Activated naive CD4-positive, alpha-beta T cell treated with Interleukin-2 at 50 U/mL for 16 hours (primary cell): ENCODE measurements at places on chromosomes 4 and X.

DNA sequence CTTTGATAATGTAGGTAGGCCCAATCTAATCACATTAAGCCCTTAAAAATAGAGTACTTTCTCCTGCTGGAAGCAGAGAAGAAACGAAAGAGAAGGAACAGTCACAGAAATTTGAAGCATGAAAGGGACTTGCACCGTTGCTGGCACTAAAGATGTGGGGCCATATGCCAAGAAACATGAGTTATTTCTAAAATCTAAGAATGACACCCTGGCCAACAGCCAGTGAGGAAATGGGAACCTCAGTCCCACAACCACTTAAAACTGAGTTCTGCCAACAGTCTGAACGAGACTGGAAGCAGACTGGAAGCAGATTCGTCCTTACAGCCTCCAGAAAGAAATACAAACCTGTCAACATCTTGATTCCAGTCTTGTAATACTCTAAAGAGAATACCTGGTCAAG lies 70.1 kb downstream of the CENPC start:
- DNase-seq: no peak

- no peak for DNase-seq
Measured at GRCh38 chrX:115360220-115360781, 70.8 kb downstream of the LUZP4 start.

GRCh38 chrX:118780911-118781310 lies 42.7 kb upstream of the ZCCHC12 start:
- DNase-seq: no peak

- DNase-seq: no peak
Measured at GRCh38 chrX:9533611-9534010, 68.8 kb downstream of the TBL1X start.

DNA sequence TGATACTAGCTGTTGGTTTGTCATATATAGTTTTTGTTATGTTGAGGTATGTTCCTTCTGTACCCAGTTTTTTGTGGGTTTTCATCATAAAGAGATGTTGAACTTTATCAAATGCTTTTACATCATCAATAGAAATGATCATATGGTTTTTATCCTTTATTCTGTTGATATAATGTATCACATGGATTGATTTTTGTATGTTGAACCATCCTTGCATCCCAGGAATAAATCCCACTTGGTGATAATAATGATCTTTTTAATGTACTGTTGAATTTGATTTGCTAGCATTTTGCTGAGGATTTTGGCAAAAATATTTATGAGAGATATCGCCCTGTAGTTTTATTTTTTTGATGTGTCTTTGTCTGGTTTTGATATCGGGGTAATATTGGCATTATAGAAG lies 22.5 kb upstream of the NAA11 start:
- DNase-seq: no peak

DNA sequence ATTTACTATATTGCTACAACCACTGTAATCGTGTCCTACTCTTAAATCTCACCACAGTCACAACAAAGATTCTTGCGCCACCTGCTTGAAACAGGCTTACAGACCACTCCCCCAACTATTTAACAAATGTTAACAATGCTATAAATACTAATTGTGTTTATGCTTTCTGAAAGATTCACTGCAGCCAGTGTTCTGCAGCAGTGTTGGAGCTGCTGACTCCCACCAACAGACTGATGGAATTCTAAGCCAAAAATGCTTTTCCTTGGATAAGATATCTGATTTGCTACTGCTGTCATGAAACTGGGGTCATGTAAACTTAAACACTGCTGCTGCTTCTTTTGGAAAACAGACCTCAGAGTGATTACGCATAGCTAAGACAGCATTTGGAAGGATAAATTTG lies 244.2 kb upstream of the MAB21L2 start:
- no peak for DNase-seq

GRCh38 chr4:185865901-185866328 lies 53.9 kb upstream of the SORBS2 start:
- no peak for DNase-seq

GRCh38 chr4:147453561-147454141 lies 27.2 kb upstream of the EDNRA start:
- no peak for DNase-seq

- DNase-seq: no peak
Measured at GRCh38 chr4:138972956-138973801, 42.4 kb upstream of the NOCT start.

DNA sequence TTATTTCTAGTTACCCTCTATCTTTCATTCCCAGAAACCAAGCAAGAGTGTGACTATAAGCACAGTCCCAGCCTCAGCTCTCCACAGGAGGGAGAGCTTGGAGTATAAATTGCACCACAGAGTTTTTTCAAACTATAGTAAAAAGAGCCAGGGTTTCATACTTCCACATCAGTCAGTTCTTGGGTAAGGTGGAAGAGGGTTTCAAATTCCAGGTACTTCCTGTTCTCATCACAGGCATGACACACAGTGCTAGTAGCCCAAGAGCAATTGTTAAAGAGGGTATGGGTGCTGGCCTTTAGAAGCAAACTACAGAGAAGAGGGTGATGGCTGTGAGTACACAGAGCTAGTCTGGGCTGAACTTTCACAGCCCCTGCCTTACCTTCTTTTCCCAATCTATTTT lies 5.7 kb upstream of the IL1RAPL1 start:
- DNase-seq: no peak

DNA sequence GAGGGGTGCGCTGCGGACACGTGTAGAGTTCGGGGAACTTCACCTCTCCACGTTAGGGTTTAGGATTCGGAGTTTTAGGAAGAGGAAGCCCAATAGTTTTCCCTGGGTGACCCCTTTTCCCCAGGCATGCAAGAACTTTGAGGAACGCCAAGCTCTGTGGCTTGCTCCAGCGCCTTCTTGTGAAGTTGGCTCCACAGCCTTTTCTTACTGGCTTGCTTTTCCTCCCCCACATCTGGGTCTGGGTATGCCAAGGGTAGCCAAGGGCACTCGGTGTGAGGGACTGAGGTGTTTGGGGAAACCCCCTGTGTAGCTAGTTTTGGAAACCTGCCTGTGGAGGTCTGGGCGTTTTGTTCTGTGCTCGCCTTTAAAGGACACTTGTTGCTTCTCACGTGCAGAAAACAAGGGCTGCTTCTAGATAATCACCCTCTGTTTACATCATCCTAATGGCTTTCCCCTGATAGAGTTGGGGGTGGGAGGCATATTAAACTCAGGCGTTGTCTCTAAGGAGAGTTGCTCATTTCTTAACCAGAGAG lies 746 bp downstream of the EDNRA start:
- no peak for DNase-seq

GRCh38 chr4:10582059-10582686 lies 102.4 kb downstream of the CLNK start:
- no peak for DNase-seq

DNA sequence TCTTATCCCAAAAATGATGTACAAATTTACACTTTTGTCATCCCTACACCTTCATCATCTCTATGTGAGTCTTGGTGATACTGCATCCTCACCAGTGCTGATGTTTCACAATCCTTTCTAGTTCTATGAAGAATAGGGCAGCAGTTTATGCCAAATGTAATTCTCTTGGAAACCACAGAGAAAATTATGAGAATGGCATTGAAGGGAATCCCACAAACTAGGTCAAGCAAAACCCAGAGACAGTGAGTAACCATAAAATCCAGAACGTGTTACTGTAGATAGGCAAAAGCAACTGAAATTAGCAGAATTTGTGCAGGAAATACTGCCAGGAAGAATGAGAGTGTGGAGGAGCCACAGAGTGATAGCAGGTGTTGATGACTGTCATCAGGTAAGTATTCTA lies 24.5 kb downstream of the IL15 start:
- no peak for DNase-seq

DNA sequence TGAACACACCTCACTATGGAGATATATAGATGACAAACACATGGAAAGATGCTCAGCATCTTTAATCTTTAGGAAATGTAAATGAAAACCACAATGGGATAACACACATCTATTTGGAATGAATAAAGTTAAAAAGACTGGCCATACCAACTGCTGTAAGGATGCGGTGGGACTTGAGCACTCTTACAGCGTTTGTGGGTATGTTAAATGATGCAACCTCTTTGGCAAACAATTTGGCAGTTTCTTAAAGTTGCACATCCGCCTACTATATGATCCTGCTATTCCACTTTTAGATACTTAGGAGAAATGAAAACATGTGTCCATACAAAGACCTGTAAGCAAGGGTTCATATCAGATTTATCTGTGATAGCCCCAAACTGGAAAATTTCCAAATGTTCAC lies 50.7 kb downstream of the MRPL1 start:
- no peak for DNase-seq

DNA sequence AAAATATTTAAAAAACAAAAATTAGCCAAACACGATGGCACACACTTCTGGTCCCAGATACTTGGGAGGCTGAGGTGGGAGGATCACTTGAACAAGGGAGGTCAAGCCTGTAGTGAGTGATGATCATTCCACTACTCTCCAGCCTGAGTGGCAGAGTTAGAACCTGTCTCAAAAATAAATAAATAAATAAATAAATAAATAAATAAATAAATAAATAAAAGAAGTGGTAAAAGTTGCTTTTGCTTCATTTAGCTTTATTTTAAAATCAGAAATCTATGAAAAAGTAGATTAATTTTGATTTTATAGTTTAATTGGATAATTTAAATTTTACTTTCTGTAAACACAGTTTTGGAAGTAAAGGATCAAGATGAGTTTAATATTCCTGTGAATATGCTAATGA lies 552.9 kb upstream of the PCDH10 start:
- DNase-seq: no peak

DNA sequence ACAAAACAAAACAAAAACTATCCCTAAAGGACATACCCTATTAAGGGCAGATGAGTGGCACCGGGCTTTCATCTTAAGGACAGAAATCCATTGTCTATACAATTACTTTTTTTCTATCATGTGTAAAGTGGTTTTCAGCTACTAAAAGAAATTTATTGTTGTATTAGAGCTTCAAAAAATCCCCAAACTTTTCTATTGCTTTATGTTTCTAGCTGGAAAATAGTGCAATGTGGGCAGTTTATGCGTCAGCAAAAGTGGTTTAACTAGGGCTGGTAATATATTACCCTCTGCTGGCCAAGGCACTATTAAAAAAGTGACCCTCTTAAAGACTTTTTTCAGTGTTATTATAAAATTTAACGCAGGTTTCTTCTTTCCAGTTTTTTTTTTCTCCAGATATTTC lies 15.5 kb upstream of the GPR82 start:
- no peak for DNase-seq

GRCh38 chr4:120081726-120082125 lies 15.1 kb upstream of the MAD2L1 start:
- no peak for DNase-seq
